ENCODE measurements at places on chromosomes 16 and 17.
A peak's percentile ranks its signal among the peaks of the same experiment; 100 is the strongest.

- DNase-seq: peak; percentile 69
Observed at GRCh38 chr17:68511671-68512246, 471 bp upstream of the PRKAR1A start.

GRCh38 chr17:8631554-8631877 is 991 bp upstream of the MYH10 start:
- no peak for DNase-seq

- DNase-seq: no peak
Observed at GRCh38 chr17:77285594-77286390, 145.0 kb downstream of the SEC14L1 start.

DNA sequence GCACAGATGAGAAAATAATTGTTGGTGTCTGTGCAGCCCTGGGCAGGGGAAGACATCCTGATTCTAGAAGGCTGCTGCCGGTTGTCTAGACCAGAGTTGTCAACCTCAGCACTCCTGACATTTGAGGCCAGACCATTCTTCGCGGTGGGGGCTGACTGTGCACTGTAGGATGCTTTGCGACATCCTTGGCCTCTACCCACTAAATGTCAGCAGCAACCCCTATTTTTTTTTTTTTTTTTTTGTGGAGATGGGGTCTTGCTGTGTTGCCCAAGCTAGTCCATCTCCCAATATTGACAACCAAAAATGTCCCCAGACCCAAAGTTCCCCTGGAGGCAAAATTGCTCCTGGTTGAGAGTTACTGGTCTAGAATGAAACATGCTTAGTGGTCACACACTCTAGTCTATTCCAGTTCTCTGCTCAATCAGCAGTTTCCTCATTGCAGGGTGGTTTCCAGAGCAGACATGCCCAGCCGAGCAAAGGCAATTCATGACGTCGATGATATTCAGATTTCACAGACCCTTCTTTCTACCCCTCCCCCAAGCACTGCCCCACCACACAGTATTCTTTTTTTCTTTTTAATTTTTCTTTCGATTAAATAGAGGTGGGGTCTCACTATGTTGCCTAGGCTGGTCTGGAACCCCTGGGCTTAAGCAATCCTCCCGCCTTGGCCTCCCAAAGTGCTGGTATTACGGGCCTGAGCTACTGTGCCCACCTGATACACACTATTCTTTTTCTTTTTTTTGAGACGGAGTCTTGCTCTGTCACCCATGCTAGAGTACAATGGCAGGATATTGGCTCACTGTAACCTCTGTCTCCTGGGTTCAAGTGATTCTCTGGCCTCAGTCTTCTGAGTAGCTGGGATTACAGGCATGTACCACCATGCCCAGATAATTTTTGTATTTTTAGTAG is 9.0 kb downstream of the C17orf99 start:
- no peak for DNase-seq

DNA sequence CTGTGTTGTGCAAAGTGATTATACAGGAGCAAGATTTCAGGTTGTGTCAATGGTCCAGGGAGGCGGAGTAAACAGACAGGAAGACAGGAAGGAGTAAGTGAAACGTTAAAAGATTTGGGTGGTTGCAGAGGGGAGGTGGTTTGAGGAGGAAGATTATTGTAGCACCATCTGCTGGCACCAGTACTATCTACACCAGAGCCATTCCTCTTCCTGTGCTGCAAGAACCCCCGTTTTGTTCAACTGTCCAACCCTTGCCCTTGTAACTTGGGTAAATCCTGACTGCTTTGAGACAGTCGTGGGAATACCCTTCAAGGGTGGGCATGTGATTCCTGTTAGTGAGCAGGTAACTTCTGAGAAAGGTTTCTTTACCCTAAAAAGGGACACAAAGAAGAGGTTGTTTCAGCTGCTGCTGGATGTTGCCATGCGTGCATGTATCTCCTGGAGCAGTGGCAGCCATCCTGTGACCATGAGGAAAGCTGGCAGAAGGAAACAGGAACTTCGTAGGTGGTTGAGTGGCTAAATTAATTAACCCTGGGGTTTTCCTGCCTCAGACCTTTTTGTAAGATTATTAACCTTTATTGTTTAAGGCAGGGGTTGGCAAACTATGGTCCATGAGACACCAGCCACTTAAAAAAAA is 124.1 kb downstream of the PRKCA start:
- peak; percentile 23 for DNase-seq

DNA sequence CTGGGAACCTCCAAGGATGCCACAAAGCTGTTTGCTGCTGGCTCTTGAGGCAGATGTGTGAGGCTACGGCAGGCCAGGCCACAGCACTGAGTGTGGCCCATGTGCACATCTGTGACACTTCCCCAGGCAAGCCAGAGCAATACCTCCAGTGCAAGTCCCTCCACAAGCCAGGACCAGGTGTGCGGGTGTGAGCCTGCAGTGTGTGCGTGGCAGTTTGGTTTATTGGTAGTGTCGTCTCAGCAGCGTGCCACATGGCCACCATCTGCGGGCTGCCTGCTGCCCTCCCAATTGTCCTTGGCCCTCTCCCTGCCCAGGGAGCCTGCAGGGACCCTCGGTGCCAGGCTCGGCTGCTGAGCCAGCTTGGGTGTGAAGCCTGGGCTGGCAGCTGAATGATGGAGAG is 9.9 kb upstream of the SREBF1 start:
- no peak for DNase-seq

DNA sequence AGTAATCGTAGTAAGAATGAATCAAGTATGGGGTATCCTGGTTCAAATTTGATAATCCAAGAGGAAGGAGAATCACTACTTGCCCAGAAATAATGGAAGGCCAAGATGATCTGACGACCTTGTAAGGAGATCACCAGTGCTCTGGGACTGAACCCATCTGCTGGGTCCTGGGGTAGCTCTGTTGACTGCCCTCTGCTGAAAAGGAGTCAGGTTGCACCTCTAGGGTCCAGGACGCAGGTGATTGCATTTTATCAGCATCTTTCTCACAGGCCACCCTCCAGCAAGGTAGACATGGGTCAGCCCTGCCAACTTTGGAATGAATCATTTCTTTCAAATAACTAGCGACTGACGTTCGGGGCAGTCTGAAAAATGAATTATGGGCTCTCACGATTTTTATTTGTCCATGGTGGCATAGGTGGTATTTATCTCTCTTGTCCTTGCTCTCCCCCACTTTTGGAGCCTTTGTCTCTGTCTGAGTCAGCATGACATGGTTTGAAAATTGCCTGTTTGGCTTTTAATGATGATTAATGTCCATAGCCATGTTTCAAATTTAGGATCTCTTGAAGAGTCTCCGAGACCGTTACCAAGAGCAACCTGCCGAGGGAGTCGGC is 163.7 kb downstream of the MSI2 start:
- no peak for DNase-seq
